Prostate gland (tissue), 2 donors: ENCODE measurements at places on chromosomes 13 and 19. TPM values are rescaled to one million over a fixed set of nuclear protein-coding genes. Genes with fewer than 3 reads are reported as not detected.

Gene NDFIP2
- 22.2 TPM for total RNA-seq

Gene MADCAM1
- 0.80 TPM for total RNA-seq

Gene IGFL1
- total RNA-seq, result not detected

Gene ATP4A
- 1.9 TPM for total RNA-seq

Gene CGB3
- not detected for total RNA-seq

Gene CLIP3
- 31.2 TPM for total RNA-seq

Gene SPACA4
- 0.32 TPM for total RNA-seq

Gene PIH1D1
- total RNA-seq, result 93.0 TPM
